HuH-7.5 (cell line): ENCODE measurements at places on chromosomes 16 and 17.

DNA sequence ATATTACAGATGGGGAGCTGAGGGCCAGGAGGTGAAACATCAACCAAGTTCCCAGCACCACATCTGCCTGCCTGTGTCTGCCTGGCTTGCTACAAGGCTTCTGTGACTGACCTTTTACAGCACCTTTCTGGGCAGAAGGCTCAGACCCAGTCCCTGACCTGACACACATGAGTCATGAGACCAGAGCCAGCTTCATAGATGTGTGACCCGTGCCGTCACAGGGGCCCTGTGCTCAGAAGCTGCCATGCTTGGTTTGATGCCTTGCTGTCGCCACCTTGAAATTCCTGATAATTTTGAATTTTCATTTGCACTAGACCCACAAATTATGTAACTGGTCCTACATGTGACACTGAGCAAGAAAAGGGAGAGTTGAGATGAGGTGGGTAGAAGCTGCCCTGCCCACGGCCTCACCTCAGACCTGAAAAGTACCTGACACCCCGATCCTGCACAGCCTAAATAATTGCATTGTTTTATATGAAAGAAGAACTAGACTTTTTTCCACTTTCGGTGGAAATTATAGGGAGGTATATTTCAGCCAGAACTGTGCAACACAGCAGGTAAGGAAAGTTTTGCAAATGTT, 13.3 kb upstream of the PECAM1 start:
- no peak for DNase-seq

GRCh38 chr17:32827227-32827626, 49.7 kb downstream of the MYO1D start:
- DNase-seq: no peak

DNA sequence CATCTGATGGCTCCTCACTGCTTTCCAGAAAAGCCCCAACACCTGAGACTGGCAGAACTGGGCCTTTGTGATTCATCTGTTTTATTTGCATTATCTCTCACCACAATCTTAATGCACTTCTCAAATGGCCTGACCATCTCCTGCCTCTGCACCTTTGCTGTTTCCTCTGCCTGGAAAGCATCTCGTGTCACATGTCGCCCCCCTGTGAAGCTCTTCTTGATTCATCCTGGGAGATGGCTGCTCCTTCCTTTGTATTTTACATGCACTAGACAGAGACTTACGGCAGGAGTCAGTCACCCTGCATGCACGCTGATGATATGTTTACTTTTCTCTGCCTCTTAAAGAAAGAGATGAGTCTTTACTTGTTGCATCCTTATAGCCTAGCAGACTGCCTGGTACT, 30.0 kb downstream of the HNF1B start:
- no peak for DNase-seq

- DNase-seq: no peak
Observed at GRCh38 chr16:61890386-61890785, 145.9 kb downstream of the CDH8 start.

DNA sequence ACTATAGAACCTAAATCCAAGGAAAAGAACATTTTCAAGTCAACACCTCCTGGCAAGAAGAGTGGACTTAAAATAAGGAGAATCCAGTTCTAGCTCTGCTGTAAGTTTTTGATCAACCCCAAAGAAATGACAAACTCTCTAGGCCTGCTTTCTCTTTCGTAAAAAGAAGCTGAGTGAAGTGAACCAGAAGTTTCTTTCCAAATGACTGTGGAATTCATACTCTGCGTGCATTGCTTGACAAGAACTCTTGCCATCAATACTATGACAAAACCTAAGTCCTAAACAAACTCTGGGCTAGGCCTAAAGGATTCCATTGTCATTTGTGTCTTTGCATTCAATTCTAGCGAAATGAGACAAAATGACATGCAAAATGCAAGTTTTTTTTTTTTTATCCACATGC, 187.5 kb upstream of the SOX9 start:
- DNase-seq: no peak

DNA sequence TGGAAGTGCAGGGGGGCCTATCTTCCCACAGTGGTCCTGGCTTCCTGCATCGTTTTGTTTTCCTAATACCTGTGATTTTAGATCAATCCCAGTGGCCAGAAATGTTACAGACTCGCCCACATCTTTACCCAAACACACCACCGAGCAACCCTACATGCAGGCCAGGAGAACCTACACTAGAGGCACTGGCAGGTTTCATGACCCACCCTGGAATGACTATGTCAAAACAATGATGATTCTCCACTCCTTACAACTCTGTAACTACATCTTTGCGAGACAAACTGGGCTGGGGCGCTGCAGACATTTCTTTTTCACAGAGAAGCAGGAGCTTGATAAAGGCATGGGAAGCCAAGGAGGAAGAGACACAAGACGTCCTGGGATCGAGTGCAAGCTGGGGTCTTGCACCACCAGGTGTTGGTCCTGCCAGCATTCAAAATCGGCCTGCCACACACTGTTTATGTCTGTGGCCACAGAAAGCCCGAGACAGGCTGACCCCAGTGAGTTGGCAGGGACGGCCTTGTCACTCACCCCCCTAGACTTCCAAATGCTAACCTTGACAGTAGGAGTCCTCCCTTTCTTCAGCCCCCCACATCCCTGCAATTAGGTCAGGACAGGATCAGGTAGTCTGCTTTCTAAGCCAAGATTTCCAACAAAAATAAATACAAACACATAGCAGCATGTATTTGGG, 32.5 kb downstream of the UBE2O start:
- DNase-seq: no peak

- no peak for DNase-seq
Observed at GRCh38 chr17:47964856-47965255, 6.1 kb upstream of the CDK5RAP3 start.

DNA sequence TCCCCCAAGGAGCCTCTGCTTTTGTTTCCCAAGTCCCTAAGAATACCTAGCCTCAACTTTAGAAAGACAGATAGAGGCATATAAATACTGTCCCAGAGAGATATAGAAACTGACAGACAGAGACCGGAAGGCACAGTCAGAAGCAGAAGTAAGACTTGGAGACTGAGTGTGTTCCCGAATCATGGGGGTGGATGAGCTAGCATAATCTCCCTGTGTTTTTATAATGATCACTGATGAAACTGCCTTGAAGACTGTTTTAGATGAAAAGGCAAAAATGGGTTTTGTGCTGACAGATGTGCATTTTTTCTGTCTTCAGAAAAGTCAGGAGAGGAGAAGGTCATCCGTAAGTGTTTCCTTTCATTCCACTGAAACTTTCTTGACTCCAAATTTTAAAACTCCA, 8.3 kb upstream of the PSMD3 start:
- no peak for DNase-seq
